ENCODE measurements at places on chromosomes 13 and 19. TPM values are rescaled to one million over a fixed set of nuclear protein-coding genes. Genes with fewer than 3 reads are reported as not detected.

The CYP4F2 gene
- total RNA-seq, result not detected

The COX6B1 gene
- total RNA-seq, result 272 TPM

The MAST1 gene
- total RNA-seq, result 0.33 TPM

The GPR12 gene
- not detected for total RNA-seq

The OR10H4 gene
- total RNA-seq, result not detected

The PIP5K1C gene
- total RNA-seq, result 27.3 TPM

The SRRM5 gene
- total RNA-seq, result not detected

The LEUTX gene
- not detected for total RNA-seq

The PRR20C gene
- not detected for total RNA-seq

The CRX gene
- not detected for total RNA-seq

The NAXD gene
- 17.1 TPM for total RNA-seq

The LHB gene
- total RNA-seq, result not detected

The OR7D2 gene
- not detected for total RNA-seq

The GRIK5 gene
- not detected for total RNA-seq

The ATP4B gene
- not detected for total RNA-seq

The ZNF865 gene
- total RNA-seq, result 1.4 TPM

The KLK15 gene
- total RNA-seq, result not detected

The THSD8 gene
- not detected for total RNA-seq

The GJB6 gene
- not detected for total RNA-seq

All from melanocyte of skin (primary cell).